Stimulated activated naive B cell treated with anti-CD40 and anti-IgM and Interleukin-4, amounts not matched to agents 10 μg/mL and 1 μg/mL and 100 μg/mL, for 72 hours (primary cell): ENCODE measurements at places on chromosomes 7 and 10.
A peak's percentile ranks its signal among the peaks of the same experiment; 100 is the strongest.

DNA sequence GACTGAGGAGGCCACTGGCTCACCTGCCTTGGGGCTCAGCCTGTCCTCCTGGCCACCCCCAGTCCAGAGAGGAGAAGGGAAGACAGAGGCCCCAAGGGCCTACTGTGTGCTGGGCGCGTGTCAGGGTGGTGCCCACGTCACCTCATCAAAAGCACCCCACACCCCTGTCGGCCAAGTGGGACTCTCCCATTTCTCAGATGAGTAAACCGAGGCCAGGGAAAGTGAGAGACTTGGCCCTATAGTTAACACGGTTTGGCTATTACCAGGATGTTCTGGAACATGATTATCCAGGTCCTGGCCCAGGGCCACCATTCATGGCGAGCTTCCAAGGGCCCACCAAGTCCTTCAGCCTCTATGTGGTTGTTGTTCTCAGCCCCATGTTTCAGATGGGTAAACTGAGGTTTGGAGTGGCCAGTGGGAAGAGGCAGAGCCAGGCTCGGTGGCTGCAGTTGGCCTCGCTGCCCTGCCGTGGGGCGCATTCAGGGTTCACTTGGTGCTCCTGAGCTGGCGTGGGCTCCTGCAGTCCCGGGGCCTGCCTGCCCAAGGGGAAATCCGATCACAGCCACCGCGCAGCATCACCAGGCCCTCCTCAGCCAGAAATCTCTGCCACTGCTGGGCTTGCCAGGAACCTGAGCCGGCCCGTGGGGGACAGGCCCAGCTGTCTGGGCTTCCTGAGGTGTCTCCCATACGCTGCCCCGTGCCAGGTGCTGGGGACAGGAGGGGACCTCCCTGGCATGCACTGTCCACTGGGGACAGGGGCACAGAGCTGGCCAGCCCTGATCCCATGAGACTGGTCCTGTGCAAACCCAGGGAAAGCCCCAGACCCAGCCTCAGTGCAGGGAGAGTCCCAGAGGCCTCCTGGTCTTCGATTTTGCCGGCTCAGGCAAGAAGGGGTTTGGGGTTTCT is 117.7 kb upstream of the TNRC18 start:
- peak; percentile 52 for DNase-seq

- DNase-seq = no peak
Observed at GRCh38 chr7:29917641-29918040, 72.0 kb downstream of the SCRN1 start.

DNA sequence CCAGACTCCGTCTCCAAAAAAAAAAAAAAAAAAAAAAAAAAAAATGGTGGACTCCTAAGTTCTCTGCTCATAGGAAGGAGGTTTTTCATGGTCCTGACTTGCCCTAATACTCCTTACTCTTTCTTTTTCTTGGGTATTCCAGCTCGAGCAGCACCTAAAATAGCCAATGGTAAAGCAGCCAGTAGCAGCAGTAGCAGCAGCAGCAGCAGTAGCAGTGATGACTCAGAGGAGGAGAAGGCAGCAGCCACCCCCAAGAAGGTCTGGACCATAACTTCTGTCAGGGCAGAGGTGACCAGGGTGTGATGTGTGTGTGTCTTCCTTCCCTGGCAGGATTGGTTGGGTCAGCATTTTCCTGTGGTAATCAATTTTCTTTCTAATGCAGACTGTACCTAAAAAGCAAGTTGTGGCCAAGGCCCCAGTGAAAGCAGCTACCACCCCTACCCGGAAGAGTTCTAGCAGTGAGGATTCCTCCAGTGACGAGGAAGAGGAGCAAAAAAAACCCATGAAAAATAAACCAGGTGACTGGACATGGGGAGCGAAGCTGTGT is 6.9 kb downstream of the NOLC1 start:
- no peak for DNase-seq

DNA sequence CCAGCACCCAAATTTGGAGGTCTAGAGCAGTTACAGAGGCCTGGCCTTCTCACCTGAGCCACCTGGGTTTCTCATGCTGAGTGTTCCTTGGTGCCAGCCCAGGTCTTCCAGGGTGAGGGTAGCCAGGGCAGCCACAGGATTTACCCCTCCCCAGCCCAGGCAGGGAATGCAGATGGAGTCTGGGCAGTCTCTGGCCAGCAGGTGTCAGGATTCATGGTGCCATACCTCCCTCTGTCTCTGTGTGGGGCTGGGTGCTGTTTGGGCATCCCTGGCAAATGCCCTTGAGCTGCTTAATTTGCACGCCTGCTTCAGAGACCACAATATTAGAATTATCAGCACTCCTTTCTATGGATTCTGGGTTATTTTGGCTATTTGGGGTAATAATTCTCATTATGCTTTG is 246.7 kb downstream of the GFRA1 start:
- DNase-seq = no peak

DNA sequence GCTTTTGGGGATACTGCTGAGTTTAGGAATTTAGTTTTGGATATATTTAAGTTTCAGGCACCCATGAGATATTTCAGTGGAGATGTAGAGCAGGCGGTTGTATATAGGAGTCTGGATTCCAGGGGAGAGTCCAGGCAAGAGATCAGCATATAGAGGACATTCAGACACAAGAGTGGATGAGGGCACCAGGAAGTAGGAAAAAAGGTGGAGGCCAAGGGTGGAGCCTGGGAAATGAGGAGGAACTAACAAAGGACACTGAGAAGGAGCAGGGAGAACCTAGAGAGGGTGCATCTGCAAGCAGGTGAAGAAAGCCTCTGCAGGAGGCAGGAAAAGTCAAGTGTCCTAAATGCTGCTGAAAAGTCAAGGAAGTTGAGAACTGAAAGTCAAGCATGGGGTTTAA is 13.1 kb upstream of the PDLIM1 start:
- DNase-seq = no peak

- no peak for DNase-seq
Observed at GRCh38 chr7:40721342-40721949, 586.6 kb downstream of the SUGCT start.

DNA sequence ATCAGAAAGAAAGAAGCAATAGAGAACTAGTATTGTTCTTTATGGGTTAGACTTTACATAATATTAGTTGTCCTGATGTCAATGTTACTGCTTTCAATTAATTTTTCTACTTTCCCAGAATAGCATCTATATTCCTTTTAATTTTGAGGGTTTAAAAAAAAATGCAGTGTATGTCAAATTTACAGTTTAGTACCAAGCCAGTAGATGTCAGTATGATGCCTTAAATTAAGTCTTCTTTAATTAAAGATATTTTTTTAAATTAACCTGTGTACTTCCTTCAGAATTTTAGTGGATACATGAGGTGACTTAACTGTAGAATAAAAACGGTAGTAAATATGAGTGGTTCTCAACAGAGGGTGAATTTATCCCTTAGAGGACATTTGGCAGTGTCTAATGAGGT is 35.2 kb upstream of the STOX1 start:
- DNase-seq = no peak

DNA sequence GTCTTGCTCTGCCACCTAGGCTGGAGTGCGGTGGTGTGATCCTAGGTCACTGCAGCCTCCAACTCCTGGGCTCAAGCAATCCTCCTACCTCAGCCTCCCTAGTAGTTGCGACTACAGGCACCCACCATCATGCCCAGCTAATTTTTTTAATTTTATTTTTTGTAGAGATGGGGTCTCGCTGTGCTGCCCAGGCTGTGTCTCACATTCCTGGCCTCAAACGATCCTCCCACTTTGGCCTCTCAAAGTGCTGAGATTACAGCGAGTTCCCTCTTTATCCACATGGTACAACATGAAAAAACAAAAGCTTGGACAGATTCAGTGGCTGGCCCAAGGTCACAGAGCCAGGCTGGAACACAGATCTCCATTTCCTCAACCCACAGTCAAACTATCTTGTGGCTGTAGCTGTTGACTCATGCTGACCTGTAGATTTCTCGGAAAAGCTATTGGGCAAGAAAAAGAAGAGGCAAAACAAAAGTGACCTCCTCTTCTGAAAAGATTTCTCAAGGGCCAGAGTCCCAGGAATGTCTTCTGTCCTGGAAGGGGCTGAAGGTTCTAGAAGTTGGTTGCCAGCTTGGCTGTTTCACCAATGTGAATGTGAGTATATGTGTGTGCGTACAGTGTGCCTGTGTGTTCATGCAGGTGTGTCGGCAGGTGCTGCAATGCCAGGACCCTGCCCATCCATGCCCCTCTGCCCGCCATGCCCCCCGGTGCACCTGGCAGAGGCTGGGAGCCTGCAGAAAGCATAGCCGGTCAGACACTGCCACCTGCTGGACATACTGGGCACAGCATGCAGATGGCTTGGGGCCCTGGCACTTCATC is 28.4 kb downstream of the TMEM130 start:
- peak; percentile 40 for DNase-seq

GRCh38 chr10:122191936-122192541 is 79.1 kb upstream of the BTBD16 start:
- no peak for DNase-seq

DNA sequence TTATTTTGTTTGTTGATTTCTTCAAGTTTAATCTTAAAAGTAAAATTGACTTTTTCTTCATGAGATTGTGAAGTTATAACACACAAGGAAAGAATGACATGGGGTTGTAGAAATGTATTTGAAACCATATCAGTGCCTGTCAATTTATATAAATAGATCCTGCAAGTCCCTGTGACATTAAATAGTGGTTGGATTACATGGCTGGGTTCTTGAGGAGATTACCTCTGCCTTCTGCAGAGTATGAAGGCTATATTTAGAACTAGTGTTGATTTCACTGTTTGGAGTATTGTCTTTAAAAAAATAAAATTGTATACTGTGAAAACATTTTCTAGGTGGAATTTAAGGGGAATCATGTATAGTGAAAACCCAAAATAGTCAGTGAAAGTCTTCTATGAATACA is 385.8 kb upstream of the SMIM30 start:
- no peak for DNase-seq

DNA sequence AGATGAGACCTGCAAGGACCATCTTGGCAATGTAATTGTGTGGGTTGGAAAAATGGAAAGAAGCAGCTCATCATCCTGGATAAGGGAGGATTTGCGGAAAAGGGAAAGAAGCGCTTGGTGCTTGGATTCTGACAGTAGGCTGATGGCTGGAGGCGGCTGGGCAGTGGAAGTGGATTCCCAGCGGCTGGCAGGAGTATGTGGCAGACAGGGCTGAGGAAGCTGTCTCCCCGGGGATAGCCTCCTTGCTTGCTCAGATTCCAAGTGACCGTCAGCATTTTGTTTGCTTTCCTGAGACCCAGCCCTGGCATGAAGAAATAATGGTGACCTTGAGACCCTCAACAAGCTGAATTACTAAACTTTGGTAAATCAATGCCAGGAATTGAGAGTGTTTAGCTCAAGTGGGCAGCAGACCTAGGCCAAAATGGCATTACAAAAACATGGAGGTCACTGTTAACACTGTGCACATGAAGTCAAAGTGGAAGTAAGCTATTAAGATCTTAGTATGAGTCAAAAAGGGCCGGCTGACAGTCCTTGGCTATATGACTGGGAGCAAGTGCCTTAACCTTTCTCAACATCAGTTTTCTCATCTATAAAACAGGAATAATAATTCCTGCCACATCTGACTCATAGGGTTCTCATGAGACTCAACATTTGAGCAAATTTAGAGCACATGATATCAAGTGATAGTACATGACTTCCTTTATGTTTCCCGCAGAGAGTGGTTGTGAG is 21.3 kb downstream of the SLC25A28 start:
- DNase-seq = no peak
